ENCODE measurements at places on chromosomes 4 and X.

- DNase-seq = no peak
Measured at GRCh38 chrX:133306316-133306715, 88.2 kb upstream of the TFDP3 start.

- no peak for DNase-seq
Measured at GRCh38 chrX:47649271-47649670, 1.1 kb downstream of the ELK1 start.

DNA sequence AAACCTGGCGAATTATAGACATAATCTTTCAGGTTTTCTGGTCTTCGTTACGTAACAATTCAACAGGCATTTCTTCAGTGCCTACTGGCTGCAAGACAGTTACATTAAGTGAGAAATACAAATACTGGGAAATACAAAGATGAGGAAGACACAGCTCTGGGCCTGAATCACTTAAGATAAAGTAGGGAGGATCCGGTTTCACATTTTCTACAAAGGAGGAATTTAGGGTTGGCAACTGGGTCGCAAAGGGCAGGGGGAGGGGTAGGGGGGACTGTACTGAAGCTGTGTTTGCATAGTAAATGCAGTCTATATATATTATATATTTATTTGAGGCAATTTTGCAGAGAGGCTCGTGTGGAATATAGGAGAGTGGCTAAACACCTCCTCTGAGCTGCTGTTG is 107.4 kb downstream of the MAML3 start:
- DNase-seq = no peak

GRCh38 chrX:141642979-141643378 is 53.5 kb downstream of the SPANXA2 start:
- DNase-seq = no peak

DNA sequence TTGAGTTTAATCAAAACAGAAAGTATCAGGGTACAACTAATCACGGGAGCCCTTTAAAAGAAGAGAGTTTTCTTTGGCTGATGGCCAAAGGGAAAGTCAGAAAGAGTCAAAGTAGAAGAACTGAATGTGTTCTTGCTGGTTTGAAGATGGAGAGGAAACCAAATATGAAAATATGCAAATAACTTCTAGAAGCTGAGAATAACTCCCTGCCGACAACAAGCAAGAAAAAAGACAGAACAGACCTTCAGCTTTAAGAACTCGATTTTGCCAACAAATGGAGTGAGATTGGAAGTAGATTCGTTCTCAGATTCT is 903.8 kb downstream of the STIM2 start:
- DNase-seq = no peak

- DNase-seq = no peak
Measured at GRCh38 chr4:170242471-170242870, 152.7 kb upstream of the AADAT start.

DNA sequence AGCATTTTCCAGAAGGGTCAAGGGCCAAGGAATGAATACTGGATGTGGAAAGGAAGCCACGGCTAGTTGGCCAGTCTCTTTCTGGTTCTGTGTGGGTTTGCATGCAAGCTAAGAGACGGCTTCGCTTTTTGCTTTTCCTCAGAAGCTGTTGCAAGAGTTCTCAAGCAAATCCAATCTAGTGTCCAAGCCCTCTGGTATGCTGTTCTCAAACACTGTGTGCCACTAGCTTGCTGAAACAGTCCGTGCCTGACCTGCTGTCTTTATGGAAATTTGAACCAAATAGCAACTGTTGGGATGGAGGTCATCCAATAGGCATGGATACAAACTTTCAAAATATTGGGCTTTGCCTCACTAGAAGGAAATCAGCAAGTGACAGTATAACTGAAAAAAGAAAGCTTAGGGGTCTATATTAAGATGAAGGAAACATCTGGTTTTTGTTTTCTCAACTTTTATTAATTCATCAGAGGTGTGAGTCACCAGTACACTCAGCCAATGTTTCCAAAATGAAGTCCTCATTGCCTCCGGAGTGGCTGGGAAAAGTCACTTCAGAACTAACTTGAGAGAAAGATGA is 70.5 kb downstream of the SLC9A6 start:
- DNase-seq = no peak

DNA sequence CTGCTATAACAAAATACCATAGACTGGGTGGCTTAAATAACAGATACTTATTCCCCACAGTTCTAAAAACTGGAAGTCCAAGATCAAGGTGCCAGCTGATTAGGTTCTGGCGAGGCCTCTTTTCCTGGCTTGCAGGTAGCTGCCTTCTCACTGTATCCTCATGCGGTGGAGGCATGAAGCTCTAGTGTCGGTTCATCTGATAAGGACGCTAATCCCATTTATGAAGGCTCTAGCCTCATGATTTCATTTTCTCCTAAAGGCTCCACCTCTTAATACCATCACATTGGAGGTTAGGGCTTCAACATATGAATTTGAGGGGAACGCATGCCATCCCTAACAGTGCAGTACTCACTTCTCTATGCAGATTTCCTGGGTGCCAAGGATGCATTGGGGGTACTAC is 57.9 kb upstream of the STIM2 start:
- no peak for DNase-seq

- no peak for DNase-seq
Measured at GRCh38 chr4:127775843-127776242, 6.3 kb upstream of the HSPA4L start.

- no peak for DNase-seq
Measured at GRCh38 chrX:101999644-102000539, 68.1 kb upstream of the ZMAT1 start.

DNA sequence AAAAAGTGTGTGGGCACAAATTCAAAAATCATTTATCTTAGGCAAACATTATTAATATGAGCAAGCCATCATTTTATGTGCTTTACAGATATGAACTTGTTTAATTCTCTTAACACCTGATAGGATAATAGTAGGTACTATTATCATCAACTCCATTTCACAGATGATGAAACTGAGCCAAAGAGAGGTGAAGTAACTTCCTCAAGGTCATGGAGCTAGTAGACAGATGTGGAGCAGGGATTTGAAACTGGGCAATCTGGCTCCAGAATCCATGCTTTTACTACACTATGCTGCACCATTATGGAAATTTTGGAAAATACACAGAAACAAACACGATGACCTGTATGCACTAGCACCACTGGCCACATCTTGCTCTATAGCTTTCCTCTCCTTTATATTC is 1.0 kb upstream of the PIN4 start:
- DNase-seq = no peak

Data from stimulated activated naive CD4-positive, alpha-beta T cell treated with Interleukin-2 at 50 U/mL for 16 hours (primary cell).